ENCODE measurements at places on chromosomes 16 and 17.

- no peak for DNase-seq
These were observed 68.0 kb upstream of the GAS7 start for GRCh38 chr17:10266296-10266876.

DNA sequence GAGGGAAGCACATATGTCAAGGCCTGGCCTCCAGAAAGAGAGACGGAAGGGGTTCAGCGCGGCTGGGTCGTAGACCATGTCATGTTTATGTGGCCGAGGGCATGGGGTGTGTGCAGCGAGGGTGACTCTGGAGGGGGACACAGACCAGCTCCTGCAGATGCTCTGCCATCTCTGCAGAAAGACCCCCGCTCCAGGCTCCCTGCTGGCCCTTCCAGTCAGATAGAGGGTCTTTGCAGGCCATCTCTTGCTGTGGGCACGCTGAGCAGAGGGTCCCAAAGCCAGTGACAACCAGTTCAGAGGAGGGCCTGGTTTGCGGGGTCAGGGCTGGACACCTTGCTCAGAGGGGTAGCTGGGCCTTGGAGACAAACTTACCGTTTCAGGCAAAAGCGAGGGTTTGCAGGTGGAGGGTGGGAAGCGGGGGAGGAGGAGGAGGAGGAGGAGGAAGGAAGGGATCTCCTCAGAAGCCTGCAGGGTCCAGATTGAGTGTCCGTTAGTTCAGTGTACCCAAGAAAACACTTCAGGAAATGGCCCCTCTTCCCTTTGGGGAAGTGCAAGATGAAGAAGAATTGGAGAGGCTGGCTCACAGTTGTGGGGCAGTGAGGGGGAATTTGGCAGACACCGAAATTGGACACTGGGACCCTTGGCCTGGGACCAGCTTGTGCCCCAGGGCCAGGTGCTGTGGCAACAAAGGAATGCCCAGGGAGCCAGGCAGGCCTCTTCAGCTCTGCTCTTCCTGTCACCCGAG lies 102.8 kb downstream of the CMIP start:
- no peak for DNase-seq

DNA sequence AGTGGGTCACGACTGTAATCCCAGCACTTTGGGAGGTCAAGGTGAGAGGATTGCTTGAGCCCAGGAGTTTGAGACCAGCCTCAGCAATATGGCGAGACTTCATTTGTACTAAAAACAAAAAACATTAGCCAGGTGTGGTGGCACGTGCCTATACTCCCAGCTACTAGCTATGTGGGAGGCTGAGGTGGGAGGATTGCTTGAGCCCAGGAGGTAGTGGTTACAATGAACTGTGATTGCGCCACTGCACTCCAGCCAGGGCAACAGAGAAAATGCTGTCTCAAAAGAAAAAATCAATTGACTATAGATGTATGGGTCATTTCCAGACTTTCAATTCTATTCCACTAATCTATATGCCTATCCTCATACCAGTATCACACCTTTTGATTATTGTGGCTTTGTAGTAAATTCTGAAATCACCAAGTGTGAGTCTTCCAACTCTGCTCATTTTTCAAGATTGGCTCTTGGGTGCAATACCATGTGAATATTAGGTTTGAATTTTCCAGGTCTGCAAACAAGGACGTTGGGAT lies 27.2 kb upstream of the CEP20 start:
- DNase-seq = no peak

DNA sequence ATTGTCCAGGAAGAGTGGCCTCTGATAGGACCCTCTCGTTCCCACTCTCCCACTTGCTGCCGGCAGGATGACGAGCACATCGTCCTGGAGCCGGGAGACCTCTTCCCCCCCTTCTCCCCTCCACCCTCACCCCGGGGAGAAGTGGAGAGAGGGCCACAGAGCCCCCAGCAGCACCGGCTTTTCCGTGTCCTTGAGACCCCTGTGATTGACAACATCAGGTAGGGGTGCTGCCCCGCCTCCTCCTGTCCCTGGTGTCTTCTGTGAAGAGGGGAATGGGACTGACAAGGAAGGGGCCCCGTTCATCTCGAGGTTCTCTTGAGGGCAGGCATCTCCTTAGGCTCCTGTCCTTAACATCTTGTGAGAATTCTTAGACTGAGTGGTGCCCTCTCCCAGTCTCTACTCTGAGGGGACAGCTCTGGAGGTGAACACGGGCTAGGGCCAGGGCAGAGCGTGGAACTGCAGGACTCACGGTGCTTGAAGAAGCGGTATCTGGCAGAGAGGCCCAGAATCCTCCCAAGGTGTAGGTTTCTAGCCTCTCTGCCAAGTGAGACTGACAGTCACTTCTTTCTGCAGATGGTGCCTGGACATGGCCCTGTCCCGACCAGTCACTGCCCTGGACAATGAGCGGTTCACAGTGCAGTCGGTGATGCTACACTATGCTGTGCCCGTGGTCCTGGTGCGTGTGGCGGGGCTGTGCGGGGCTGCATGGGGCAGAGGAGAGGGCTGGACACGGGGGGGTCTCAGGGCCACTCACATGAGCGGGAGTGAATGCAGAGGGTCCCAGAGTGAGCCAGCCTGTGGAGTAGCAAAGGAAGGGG lies 26.4 kb downstream of the CASKIN2 start:
- no peak for DNase-seq

DNA sequence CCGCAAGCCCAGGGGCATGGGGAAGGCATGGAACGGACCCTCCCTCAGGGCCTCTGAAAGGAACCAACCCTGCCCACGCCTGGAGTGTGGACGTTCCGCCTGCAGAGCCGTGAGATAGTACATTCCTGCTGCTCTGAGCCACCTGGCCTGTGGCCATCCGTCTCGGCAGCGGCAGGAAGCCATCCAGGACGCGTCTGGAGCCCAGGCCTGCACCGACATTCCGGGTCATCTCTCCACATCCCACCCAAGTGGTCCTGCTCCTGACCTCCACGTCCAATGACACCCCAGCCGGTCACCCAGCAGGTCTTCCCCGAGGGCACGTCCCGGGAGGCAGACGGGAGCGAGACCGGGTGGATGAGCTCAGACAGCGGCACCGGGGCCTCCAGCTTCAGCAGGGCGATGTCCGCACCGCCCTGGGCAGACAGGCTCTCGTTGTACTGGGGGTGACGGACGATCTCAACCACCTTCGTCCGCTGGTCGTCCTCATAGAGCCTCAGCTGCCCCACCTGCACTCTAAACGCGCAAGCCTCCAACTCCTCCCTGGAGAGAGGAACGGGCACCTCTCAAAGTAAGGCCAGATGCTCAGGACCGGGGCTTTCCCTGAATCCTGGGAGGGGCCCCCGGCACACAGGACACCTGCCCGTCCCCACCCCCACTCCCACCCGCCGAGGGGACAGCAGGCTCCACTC lies 21.3 kb upstream of the UBE2I start:
- DNase-seq = no peak

DNA sequence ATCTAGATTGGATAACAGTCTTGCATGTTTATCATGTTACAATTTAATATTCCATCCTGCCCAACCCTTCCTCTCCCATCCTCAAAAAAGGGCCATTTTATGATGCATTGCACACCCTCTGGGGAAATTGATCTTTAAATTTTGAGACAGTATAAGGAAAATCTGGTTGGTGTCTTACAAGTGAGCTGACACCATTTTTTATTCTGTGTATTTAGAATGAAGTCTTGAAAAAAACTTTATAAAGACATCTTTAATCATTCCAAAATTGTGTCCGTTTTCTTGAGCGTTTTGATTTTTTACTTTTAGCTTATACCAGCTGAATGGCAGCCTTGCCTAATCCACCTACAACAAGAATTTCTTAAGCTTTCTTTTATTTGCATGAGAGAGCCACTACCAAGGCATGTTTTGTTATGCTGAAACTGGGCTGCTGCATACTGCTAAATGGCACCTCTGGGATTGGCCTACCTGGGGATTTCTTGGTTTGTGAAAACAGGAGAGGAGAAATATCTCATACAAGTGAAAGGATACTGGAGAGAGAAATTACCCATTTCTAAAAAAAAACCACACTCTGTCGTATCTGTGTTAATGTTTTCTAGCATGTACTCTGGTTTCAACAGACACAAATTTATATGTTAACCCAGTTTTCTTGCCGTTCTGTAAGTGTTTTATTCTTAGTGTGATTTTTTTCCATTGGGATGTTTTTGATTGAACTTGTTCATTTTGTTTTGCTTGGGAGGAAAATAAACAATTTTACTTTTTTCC lies 52.2 kb downstream of the TUBD1 start:
- DNase-seq = no peak

DNA sequence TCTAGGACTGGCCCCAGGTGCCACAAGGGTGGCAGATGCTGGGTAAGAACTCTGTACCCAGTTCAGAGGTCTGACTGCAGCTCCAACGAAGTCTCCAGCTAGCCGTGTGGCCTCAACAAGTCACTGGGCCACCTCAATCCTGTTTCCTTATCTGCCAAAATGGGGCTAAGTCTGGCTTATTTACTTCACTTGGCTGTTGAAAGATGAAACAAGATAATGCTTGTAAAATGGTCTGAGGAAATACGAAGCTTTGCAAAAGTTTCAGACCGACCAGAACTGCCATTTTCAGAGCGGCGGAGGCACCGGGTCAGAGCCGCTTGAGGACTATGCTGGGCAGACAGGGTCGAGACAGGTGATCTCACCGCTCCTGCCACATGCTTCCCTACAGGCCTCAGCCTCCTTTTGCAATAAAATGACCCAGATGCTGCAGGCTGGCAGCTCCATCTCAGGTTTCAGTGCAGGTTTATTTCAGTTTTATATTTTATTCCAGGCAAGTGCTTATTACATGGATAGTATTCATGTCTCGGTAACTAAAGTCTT lies 17.2 kb downstream of the MNT start:
- DNase-seq = no peak

DNA sequence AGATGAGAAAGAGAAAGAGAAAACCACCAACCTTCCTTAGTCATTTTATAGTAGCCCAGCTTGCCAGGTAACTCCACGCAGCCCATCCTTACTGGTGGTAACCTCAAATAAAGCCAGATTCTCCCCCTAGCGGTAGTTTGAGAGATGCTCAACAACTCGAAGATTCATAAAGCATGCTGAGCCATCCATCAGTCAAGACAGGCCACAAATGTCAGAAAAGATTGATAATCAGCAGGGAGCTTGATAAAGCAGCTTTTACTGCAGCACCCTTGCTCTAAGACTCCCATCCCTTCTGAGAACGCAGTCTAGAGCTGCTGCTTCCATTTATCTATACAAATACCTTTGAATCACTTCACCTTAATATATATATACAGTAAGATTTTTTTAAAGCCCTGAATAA lies 451.5 kb upstream of the HSBP1 start:
- DNase-seq = no peak

- no peak for DNase-seq
These were observed 311.5 kb upstream of the KCNJ16 start for GRCh38 chr17:69763503-69763902.

DNA sequence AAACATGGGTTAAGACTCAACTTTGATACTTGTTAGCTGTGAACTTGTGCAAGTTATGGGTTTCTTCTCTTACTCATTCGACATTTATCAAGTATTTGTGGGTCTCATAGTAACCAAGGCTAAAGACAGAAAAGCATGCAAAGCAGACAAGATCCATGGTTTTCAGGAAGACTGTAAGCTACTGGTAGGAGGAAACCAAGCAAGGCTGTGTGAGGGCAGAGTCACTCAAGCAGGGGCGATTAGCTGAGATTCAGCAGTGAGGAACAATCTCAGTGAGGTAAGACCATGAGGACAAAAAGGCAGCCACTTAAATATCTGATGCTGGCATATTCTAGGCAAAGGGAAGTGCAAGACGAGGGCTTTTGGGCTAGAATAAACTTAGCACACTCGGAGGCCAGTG lies 29.5 kb downstream of the MBTD1 start:
- no peak for DNase-seq

DNA sequence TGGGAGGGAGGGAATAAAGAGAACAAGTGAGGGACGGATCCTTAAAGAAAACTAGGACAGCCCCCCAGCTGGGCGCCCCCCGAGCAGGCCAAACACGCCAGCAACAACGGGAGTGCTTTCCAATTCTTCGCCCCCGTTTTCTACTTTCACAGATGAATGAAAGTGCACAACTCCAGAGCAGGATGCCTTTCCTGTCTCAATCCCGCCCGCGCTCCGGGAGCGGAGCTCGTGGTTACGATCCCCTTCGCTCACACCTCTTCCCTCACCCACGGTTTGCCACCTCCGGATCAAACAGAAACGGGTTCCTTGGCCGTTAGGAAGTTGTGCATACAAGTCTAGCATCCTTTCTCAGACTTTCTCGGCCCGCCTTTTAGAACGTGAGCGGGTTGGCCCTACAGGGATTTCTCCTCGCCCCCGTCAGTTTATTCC lies 680 bp downstream of the SKA2 start:
- no peak for DNase-seq

GRCh38 chr17:1673041-1673785 lies 11.5 kb downstream of the PRPF8 start:
- no peak for DNase-seq

DNA sequence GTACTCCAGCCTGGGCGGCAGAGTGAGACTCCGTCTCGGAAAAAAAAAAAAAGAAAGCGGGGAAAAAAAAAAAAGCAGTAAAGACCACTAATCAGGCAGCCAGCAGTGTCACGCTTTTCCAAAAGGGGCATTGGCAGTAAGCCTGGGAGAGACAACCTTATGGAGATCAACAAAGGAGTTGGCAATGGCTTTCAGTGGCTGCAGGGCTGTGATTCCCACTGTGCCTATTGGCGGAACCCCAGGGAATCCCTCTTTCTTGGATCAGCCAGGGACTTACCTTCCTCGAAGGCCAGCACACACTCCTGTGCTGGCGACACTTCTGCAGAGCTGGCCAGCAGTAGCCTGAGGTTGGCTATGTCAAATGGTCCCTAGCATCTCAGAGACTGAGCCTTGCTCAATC lies 43.2 kb upstream of the ZFHX3 start:
- DNase-seq = no peak

- DNase-seq = no peak
These were observed 2.0 kb downstream of the NHERF2 start for GRCh38 chr16:2028620-2029220.

DNA sequence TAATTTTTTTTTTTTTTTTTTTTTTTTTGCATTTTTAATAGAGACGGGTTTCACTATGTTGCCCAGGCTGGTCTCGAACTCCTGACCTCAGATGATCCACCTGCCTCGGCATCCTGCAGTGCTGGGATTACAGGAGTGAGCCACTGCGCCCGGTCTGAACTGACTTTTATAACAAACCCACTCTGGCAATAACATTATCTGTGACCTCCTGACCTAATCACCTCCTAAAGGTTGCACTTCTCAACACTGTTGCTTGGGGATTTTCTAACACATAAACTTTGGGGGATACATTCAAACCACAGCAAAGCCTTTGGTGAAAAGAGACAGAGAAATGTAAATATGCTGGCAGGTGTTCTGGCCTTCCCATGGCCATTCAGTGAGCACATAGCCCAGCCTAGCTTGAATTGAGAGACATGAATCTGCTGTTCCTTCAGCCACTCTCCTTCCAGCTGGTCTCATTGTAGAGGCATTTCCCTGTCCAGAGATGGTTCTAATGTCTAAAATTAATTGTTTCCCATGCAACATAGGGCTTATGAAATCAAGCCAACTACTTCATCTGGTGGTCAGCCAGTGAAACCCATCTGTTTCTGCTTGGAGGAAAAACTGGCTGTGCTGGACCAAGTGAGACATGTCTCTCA lies 28.3 kb downstream of the LYRM1 start:
- DNase-seq = no peak

DNA sequence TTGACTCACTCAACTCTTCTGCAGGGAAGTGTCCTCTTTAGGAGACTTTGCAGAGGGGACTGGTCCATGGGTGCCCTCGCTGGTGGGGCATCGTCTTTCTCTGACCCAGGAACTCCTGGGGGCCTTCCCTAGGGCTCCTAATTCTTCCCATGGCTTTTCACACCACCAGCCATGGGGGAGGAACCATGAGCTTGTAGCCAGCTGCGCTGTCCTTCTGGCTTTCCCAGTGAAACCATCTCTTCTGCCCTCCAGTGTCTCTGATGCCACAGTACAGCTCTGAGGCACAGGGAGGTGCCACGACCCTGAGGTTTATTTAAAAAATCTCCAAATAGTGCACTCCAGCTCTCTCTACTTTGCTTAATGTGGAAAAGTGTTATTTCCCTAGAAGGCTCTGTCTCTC lies 78.6 kb downstream of the SDR42E1 start:
- DNase-seq = no peak

All from stimulated activated CD4-positive, alpha-beta T cell treated with anti-CD3 and anti-CD28 coated beads, Interleukin-1b, Interleukin-23, amount 100 ng/mL, for 4 hours (primary cell).